Stimulated activated CD4-positive, alpha-beta T cell treated with anti-CD3 and anti-CD28 coated beads, TNF-alpha, amount 100 ng/mL, for 1 hour (primary cell): ENCODE measurements at places on chromosomes 7 and 10.

- DNase-seq: no peak
These were observed 32.7 kb downstream of the ABCB5 start for GRCh38 chr7:20647908-20648776.

DNA sequence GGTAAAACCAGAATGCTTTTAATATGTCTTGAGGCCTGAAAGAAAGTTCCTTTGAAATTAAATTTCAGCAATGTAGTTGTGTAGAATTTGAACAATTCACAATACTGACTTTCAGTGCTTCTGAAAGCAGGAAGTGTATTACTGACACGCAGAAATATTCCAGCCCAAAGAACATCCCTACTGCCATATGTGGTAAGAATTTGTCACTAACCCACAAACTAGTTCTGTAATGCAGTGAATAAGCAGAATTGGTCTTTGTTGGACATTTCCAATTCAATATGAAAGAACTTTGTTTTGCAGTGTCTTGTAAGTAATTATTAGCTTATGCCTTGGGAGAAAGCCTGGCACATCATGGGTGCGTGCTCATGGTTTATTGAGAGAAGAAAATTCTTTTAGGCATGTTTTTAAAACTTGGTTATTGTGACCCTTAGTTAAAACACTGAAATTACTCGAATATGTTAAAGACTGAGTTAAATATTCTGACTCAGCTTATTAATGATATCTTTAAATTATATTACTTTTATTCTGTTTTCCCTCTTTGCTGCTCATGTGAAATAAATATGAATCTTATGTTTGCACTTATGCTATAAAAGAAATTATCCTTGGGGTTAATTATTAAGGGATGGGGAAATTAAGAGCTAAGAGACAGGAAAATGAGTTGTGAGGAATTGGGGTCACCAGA lies 33.4 kb downstream of the PTPN12 start:
- DNase-seq: no peak

DNA sequence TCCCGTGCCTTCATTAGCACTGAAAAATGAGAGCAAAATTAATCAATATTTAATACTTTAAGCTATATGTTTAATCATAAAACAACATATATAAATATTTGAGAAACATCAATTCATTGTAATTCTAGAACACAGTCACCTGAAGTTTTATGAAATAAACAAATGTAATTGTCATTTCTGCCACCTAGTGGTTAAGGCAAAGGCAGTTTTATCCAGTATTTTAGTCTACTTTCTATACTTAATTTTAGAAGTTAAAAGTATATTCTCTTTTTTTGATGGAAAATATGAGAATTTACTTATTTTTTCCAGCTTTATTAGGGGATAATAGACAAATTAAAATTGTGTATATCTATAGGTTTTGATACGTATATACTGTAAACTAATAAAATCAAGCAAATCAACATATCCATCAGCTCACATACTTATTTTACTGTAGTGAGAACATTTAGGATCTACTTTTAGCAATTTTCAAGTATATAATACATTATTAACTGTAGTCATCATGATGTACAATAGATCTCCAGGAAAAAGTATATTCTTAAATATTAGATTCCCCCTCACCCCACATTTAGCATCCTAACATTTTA lies 16.9 kb downstream of the PCGF6 start:
- no peak for DNase-seq

DNA sequence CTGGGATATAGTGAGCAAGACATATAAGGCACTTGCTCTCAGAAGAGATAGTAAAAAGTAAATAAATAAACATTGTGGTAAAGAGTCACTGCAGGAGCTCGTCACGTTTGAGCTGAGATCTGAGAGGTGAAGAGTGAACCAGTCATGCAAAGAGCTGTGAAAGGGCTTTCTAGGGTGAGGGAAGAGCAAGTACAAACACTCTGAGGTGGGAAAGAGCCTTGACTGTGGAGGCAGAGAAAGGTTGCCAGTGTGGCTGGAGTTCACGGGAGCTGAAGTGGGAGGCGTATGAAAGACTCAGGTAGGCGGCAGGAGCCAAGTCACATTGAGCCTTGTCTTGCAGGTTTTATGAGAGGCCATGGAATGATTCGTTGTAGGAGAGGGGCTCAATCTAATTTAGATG lies 141.0 kb downstream of the C1GALT1 start:
- DNase-seq: no peak

DNA sequence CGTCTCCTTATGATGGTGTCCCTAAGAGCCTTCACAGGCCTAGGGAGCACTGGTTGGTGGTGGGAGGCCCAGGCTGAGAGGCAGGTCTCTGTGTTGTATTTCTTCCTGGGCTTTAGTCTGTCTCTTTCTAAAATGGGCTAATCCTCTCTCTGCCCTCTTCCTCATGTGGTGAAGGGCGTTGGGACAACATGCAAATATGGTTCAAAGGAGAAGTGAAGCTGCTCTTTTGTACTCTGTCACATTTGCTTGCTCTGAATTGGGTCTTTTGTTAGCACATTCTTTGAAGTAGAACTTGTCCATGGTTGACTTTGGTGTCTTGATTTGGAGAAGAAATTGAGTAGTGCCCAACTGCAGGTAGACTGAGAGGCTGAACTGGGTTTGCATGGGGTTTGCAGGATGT lies 814 bp downstream of the HK1 start:
- no peak for DNase-seq

GRCh38 chr7:131194070-131194865 lies 133.4 kb upstream of the MKLN1 start:
- no peak for DNase-seq

GRCh38 chr10:97199152-97199551 lies 13.4 kb upstream of the SLIT1 start:
- no peak for DNase-seq

DNA sequence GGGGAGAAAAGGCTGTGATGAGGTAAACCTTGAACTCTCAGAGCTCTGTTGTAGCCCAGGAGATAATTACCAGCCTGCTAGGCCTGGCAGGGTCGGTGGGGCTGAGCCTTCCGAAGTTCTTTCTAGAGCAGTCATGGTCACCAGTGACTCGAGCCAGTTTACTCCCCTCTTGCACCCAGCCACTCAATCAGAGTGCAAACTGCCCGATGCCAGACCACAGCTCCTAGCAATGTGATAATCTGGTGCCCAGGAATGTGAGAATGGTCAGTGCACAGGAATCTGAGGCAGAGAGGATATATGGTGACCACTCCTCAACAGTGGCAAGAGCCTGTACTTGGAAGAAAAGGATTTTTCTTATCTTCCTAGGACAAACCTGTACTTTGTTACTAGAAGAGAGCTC lies 46.4 kb upstream of the KMT2E start:
- no peak for DNase-seq

- DNase-seq: no peak
These were observed 10.7 kb upstream of the KPNA7 start for GRCh38 chr7:99218406-99219184.

GRCh38 chr7:117067340-117067739 lies 114.0 kb downstream of the ST7 start:
- no peak for DNase-seq

- no peak for DNase-seq
These were observed 212.4 kb upstream of the LRRTM3 start for GRCh38 chr10:66713387-66713786.

- DNase-seq: no peak
These were observed 112.8 kb downstream of the SEMA3D start for GRCh38 chr7:85074016-85074415.

DNA sequence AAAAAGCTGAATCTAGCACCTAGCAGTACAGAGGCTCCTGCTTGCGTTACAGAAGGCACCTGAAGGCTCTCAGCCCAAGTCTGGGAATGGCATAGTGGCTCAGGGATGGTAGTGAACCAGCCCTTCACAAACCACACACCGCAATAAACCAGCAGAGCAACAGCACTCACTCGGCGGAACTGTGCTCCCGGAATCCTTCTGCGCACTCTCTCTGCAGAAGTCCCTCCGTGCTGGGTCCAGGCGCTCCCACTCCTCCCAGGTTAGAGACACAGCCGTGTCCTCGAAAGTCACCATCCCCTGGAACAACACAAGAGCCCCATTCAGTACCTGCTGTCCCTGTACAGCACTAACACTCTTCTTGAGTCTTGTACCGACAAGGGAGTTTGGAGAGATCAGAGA lies 1.5 kb downstream of the ZNF394 start:
- DNase-seq: no peak

GRCh38 chr7:108360058-108360800 lies 96.0 kb downstream of the NRCAM start:
- no peak for DNase-seq

DNA sequence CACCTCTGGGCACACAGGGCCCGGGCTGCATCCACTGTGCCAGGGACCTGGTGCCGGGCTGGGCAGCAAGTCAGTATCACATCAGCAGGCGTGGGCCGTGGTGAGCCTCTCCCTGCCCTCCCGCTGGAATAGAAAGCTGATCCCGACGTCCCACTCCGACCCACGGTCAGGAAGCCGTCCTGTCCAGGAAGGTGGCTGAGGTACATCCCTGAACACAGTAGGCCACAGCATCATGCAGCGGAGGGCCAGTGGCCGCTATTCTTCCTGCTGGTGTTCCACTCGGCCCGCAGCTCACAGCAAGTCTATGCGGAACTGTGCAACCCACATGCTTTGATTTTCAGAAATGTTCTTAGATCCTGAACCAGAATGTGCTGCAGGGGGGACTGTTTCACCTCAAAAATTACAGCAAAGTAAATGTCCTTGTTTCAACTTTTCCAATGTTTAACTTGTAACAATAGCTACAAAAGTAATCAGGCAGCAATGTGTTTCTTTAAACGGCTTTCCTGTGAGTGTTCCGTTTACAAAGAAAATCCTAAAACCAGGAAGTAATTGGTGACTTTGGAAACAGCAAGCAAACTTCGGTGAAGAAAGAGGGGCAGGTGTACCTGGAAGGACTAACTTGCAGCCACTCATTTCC lies 676 bp upstream of the GPR146 start:
- DNase-seq: no peak

DNA sequence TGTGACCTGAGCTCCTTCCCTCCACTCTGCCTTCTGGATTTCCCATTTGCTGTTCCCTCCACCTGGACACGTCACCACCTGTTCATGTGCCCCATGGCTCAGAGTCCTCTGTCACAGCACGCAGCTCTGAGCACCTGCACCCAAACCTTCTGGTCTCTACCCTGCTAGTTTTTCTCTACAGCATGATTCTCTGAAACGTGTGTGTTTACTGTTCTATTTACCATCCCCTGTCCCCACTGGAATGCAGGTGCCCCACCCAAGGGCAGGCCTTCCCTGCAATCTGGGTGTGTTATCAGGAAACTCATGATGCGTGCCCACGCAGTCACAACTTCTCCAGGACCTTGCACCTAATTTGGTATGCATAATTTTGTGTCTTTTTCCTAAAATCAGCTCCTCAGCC lies 284.4 kb upstream of the IGFBP3 start:
- no peak for DNase-seq

GRCh38 chr7:128874140-128875031 lies 11.7 kb downstream of the ATP6V1F start:
- no peak for DNase-seq

GRCh38 chr10:91211675-91212074 lies 8.8 kb upstream of the PCGF5 start:
- no peak for DNase-seq

GRCh38 chr7:121012919-121013318 lies 24.4 kb downstream of the CPED1 start:
- DNase-seq: no peak

- no peak for DNase-seq
These were observed 105.1 kb downstream of the ATE1 start for GRCh38 chr10:121822724-121823123.

DNA sequence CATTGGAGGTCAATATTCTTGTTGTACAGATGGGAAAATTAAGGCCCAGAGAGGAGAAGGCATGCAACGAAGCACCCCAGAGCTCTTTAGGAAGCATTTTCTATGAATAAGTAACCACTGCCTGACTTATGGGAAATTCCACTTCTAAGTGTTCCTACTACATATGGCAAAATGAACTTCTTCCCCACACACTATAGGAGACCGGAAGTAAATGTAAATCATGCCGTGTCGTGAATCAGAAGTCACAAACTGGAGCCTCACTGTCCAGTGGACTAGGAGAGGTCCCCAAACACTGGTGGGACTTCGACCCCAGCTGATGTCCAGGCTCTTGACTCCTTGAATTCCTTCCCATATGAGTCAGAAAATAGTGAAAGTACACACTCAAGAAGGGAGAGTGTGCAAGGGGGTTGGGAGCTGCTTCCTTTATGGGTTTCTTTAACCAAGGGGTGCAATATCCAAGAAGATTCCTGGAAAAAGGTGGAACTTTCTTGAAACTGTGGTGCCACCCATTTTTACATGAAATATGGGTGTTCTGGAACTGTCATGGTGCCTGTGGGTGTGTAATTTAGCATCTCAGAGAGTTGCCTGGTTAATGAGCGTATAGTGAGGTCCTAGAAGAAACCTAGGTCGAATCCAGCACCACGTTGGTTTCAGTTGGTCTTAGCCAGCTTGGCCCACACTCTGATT lies 6.7 kb downstream of the RASSF4 start:
- no peak for DNase-seq

GRCh38 chr10:18793951-18794350 lies 134.7 kb downstream of the ARL5B start:
- DNase-seq: no peak

DNA sequence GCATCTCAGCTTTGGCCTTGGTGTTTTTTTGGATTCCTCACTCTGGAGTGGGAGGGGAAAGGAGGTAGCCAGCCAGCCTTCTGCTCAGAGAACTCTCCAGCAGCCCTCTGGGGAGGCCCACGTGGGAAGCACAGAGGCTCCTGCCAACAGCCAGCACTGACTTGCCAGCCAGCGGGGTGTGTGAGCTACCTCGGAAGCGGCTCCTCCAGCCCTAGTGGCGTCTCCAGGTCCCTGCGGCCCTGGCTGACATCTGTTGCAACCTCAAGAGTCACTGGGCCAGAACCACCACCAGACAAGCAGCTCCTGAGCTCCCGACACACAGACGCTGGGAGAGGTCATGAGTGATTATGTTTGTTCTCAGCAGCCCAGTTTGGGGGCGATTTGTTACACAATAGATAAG lies 180.2 kb upstream of the FZD8 start:
- DNase-seq: no peak

- no peak for DNase-seq
These were observed 5.4 kb downstream of the RAB11FIP2 start for GRCh38 chr10:118041316-118041715.

- no peak for DNase-seq
These were observed 13.1 kb upstream of the LIPF start for GRCh38 chr10:88651101-88651551.
